ENCODE measurements at places on chromosomes 2 and 18.

- no peak for DNase-seq
Measured at GRCh38 chr2:106191511-106192016, 2.5 kb downstream of the UXS1 start.

DNA sequence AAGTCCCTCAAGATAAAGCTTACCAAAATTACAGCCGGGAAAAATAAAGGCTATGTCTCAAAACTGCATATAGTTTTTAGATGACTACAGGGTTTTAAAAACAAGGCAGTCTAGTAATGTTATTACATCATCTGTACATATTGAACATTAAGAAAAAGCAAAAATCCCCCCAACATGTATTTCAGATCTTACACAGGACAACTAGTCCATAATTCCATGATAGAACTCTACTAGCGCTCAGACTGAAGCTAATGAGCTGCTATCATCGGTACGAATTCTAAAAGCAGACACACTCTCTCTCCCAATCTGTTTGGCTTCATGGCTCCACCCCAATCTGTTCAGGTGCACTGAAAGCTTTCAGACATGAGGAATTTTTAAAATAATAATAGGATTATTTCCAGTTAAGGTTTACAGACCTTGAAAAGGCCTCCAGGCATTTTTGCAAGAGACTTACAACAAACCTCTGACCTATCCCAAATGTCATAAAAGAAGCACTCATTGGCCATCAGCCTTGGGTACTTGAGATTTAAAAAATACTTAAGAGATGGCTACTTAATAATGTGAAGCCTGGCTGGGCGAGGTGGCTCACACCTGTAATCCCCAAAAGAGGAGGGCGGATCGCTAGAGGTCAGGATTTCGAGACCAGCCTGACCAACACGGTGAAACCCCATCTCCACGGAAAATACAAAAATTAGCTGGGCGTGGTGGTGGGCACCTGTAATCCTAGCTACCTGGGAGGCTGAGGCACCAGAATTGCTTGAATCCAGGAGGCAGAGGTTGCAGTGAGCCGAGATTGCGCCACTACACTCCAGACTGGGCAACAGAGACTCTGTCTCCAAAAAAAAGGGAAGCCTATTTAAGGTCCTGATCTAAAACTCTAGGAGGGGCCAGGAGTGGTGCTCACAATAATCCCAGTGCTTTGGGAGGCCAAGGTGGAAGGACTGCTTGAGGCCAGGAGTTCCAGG, 2.0 kb downstream of the NPC1 start:
- no peak for DNase-seq

DNA sequence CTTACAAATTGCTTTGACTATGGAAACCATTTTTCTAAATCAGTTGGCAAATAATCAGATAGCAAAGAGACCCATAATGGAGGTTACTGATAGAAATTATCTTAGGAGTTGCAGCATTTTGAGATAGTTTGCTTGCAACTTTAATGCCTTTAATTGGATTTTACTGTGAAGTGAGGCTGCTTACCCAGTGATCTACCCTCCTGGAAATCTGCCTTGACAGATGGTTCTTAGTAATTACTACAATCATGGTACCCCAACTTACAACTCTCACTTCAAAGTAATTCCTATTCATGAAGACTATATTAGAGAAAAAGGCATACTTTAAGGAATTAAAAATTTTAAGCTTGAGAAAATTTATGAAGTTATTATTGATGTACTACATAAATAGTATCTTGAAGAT, 1288.6 kb upstream of the CDH2 start:
- DNase-seq: no peak

GRCh38 chr2:205931388-205931787, 154.6 kb downstream of the INO80D start:
- DNase-seq: no peak

- no peak for DNase-seq
Measured at GRCh38 chr18:71784777-71785176, 759.4 kb downstream of the CBLN2 start.

GRCh38 chr2:73290049-73290839, 3.1 kb downstream of the EGR4 start:
- no peak for DNase-seq

DNA sequence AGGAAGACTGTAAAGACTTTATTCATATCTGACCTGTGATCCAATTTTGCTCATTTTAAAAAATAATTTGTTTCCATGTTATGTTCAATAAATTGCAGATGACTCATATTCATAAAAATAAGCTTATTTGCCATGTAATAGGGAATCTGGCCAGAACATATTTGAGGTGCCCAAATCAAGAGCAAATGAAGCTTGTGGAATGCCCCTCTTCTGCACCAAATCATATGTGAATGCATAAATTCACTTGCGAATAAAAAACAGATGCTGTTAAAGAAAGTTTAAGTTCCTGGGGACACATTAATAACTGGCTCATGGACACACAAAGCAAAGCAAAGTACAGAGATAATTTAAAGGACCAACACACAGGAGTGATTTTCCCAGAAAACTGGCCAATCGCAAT, 279.0 kb upstream of the CDH2 start:
- DNase-seq: no peak

- DNase-seq: no peak
Measured at GRCh38 chr2:128769457-128770142, 450.9 kb upstream of the HS6ST1 start.

DNA sequence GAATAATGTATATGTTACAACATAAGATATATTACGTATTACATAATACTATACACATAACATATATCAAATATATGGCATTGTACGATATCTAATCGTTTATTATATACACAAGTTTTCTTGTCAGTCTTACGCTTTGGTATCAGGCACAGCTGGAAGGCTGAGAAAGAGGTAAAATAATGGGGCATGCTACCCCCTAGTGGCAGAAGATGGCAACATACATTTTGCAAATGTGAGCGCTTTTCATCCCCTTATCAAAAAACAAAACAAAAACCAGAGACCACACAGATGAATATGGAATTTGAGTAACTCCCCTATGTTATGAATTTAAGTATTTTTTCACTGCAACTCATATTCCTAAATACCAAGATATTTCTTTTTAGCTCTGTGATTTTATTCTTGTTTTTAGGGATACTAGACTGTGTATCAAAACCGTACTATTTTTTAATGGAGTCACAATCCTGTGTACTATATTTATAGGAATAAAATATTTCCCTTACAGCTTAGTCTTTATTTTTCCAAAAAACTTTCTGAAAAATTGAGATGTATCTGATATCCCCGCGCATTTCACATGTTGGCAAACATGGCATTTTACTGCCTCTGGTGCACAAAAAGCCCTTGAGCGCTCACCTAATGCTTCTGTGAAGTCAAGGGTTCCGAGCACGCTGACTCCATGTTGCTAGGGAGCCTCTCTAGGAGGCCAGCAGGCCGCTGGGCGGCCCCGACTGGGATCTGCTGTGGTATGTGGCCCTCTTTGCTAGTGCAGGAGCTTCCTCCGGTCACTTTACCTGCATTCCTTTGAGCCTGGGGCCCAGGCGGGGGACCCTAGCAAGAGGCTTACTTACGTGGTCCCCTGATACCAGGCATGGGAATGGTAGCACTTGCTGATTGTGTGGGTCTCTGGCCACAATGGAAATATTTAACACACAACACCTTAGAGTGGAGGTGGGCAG, 62.5 kb downstream of the SLC4A3 start:
- no peak for DNase-seq

DNA sequence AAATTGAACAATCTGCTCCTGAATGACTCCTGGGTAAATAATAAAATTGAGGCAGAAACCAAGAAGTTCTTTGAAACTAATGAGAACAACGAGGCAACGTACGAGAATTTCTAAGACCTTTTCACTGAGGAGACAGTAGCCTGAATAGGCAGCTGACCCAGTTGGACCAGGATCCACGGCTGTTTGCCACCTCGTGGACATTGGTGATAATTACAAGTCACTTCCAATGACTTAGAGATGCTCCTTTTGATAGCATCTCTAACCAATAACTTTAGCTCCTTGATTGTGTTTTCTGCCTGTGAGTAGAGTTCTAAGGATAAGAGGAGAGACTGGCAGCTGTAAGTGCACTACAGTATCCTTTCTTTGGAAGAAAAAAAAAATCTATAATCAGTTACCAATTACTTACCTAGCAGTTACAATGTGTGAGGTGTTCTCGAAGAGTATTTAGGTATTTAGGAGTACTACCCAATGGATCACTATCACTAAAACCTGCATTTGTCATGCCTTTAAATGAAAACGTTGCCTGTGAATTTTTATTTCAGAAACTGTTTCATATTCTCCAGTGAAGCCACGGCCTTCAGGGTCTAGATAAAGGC, 31.3 kb upstream of the CNTNAP5 start:
- no peak for DNase-seq

GRCh38 chr2:41998186-41999127, 49.4 kb upstream of the PKDCC start:
- no peak for DNase-seq

GRCh38 chr2:171520471-171520870, 1.8 kb upstream of the CYBRD1 start:
- no peak for DNase-seq

DNA sequence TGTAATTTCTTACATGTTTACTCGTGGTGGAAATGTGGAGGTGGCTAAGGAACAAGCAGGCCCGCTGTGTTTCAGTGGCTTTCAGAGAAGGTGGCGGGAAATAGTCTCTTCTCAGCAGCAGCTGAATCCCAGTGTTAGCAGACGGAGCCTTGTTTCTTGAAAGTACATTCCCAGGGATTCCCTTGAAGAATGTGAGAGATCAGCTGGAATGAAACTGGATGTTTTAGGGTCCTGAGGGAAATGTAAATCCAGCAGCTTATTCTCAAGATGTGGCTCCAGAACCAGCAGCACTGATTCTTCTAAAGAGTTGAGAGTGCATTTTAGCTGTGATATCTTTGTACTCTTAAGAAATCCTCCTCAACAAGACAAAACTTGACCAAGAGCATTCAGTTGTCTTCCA, 59.1 kb downstream of the CDC42EP3 start:
- no peak for DNase-seq

- no peak for DNase-seq
Measured at GRCh38 chr2:191050640-191050987, 36.6 kb upstream of the STAT1 start.

- DNase-seq: no peak
Measured at GRCh38 chr2:3201281-3201680, 176.3 kb downstream of the EIPR1 start.

DNA sequence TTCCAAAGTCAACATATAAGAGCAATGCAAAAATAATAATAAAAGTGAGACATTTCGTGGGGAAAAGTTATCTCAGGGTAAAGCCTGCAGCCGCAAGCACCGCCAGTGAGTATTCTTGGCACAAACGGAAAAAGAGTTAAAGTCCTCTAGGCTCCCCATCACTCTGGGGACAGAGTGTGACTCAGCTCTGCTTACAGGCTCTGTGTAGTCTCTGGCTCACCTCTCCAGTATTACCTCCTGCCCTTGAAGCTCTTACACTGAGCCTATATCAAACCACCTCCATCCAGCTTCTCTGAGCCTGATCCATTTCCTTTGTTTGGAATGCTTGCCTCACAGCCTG, 55.5 kb downstream of the MTHFD2 start:
- DNase-seq: no peak

- DNase-seq: no peak
Measured at GRCh38 chr2:218397463-218397819, 2.2 kb upstream of the CTDSP1 start.

DNA sequence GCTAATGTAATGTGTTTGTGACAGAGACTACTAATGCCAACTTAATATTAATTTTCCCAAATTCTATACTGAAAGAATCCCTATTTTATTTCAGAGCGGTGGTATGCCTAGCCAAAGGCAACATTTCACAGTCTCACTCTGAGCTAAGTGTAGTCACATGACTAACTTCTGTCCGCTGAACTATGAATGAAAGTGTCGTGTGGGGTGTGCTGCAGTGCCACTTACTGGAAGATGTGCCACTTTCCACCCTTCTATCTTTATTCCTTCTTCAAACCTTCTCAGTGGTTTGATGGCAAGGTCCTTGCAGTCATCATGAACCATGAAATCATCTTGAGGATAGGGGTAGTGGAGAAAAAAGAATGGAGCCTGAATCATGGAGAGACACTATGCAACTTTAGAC, 47.3 kb upstream of the C1D start:
- DNase-seq: no peak

- DNase-seq: no peak
Measured at GRCh38 chr18:79434607-79435401, 39.1 kb downstream of the NFATC1 start.

DNA sequence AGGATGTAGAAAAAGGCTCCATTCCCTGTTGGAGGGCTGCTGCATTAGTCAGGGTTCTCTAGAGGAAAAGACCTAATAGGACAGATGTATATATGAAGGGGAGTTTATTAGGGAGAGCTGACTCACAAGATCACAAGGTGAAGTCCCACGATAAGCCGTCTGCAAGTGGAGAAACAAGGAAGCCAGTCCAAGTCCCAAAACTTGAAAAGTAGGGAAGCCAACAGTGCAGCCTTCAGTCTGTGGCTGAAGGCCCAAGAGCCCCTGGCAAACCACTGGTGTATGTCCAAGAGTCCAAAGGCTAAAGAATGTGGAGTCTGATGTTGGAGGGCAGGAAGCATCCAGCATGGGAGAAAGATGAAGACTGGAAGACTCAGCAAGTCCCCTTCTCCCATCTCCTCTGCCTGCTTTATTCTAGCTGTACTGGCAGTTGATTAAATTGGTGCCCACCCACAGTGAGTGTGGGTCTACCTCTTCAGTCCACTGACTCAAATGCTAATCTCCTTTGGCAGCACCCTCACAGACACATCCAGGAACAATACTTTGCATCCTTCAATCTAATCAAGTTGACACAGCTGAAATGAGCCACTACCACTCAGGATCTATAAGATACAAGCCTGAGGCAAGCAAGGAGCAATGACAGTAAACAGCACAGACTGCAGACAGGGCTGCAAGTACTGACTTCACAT, 30.0 kb upstream of the ATG16L1 start:
- no peak for DNase-seq

- DNase-seq: no peak
Measured at GRCh38 chr2:147808520-147808919, 36.3 kb upstream of the ACVR2A start.

DNA sequence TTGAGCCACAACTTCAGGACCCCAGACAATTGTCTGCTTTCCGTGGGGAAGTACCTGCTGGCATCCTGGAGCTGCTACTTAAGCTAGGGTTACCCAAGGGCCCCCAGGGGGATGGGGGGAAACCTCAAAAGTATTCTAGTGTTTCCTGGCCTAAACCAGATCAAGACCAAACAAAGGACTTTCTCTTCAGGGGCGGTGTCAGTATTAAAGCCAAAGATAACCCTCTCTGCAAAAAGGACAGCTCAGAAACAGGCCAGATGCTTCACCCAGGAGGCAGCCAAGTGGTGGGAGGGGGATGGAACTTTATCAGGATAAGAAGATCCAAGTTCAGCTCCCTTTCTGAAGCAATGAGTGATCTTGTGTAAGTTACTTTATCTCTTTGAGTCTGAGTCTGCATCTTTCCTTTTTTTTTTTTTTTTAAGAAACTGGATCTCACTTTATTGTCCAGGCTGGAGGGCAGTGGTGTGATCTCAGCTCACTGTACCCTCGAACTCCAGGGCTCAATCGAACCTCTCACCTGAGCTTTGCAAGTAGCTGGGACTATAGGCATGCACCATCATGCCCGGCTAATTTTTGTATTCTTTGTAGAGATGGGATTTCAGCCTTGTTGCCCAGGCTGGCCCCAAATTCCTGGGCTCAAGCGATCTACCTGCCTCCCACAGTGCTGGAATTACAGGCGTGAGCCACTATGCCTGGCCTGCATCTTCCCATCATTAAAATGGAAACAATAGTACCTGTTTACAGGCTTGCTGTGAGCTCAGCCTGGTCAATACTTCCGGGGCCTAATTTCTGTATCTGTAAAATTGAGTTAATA, 151.8 kb upstream of the PTPRM start:
- DNase-seq: no peak

Data from GOT3 (cell line).